ENCODE measurements at places on chromosomes 5 and 9.

- DNase-seq = no peak
Observed at GRCh38 chr5:151772846-151773561, 1.2 kb downstream of the G3BP1 start.

DNA sequence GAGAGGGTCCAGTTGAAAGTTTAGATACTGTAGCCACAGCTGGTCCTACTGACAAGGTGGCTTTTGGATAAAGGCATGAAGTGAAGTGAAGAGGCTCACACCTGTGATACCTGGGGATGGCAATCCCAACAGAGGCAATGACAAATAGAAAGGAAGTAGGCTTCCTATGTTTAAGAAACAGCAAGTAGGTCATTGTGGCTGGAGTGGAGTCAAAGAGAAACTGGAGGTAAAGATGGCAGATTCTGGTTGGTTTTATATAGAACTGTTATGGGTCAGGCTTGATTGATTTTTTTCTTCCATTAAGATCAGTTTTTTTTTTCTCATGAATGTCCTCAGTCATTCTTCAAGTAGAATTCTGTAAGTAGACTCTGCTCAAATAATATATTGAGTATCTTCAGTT lies 79.5 kb downstream of the ANXA1 start:
- no peak for DNase-seq

- no peak for DNase-seq
Observed at GRCh38 chr5:108581026-108581425, 166.7 kb upstream of the FER start.

DNA sequence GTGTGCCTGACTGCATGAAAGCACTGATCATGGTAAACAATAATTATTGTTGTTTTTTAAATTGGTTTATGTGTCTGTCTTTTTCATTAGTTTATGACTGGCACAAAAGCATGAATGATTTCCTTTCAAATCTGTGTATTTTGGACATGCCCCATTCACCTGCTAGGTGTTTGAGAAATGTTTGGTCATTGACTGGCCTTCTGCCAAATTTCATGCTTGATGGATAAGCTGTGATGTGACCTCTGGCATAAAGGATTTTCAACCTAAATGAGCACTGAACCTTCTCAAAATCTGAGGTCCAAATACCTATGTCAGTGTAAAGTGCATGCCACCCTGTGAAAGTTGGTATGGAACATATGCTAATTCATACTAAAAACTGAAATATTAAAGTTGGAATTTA lies 204.5 kb downstream of the BRINP1 start:
- no peak for DNase-seq

- no peak for DNase-seq
Observed at GRCh38 chr9:23850690-23851629, 24.9 kb upstream of the ELAVL2 start.

- DNase-seq = no peak
Observed at GRCh38 chr9:78927099-78927940, 630.4 kb downstream of the PSAT1 start.

Data from AML-193 (cell line).